ENCODE measurements at places on chromosomes 12 and 14.

GRCh38 chr14:103217538-103217937, 94.3 kb downstream of the TNFAIP2 start:
- DNase-seq, result no peak

GRCh38 chr12:28223858-28224257, 33.6 kb downstream of the CCDC91 start:
- no peak for DNase-seq

DNA sequence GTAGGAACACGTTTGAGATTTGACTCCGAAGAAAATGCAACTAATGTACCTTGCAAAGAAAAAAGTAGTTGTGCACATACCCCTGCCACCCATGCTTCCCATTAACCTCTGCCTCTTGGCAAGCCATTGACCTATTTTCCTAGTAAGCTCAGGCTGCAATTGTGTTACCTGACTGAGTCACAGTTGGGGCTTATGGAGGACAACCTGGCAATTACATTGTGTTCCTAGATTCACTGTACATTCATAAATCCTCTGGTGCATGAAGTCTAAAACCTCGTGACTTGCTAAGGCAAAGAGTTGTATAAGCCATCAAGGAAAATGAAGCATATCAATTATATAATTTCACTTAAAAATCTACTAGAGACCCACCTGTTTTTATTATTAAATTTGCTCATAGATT, 62.0 kb upstream of the DUSP6 start:
- no peak for DNase-seq

DNA sequence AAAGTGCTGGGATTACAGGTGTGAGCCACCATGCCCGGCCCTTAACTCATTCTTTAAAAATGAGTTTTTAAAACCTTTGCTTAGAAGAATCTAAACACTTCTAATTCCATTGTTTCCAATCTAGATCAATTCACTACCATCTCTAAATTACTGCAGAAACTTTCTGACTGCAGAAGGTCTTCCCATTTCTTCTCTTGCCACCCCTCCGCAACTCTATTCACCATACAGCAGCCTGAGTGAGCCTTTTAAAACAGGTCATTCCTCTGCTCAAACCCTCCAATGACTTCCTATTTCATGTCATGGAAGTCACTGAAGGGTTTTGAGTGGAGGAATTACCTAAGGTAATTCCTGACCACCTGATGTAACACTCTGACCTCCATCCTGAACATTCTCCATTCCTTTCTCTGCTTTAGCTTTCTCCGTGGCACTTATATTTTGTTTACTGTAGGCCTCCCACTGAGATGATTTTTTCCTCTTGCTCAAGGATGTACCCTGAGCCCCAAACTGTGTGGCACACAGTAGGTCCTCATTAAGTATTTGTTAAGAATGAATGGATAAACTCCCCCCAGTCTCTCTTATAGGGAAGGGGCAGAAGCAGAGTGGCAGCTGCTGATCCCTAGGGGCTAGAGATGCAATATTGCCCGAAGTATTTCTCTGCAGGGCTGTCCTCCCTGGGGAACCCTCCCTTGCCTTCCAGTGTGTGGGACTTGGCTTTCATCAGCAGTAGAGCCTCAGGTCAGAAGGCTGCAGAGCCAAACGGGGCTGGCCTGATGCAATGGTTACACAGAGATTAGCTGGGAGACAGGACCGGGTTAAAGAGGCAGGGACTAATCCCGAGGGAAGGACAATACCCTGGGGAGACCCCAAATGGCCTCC, 1.2 kb downstream of the DDIT3 start:
- DNase-seq, result no peak

DNA sequence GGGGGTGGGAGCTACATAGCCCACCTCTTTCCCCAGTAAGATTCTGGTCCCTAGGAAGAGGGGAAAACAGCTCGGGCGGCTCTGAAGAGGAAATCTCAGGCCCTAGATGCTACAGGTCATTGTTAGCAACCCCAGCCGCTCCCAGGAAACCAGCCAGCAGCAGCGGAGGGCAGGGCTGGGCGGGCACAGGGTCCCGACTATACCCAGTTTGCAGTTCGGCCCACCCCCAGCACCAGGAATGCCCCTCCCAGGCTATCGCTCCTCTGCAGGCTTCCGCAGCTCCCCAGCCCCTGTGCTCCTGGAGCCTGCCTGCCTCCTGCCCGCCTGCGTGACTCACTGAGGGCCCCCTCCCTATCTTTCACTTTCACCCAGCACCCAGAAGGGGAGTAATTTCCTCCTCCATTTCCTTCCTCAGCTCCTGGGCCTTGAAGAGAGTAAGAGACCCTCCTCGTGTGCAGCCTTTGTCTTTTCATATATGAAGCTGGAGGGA, 27.2 kb upstream of the PNMA1 start:
- DNase-seq, result no peak

GRCh38 chr12:32811686-32812392, 56.1 kb upstream of the YARS2 start:
- DNase-seq, result no peak

DNA sequence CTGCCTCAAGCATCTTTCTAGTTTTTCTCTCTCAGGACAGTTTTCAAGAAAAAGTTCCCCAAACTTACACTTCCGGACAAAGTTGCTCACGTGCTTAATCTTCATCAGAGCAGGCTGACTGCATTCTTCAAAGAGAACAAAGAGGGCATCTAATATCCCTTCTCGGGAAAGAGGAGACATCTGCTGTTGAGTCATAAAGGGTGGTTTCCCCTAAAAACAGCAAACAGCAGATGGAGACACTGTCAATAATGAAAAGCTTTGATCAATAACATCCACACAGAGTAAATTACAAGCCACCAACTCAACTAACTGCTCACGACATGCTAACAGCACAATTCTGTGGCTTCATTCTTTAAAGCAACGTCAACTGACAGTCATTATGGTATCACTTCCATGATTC, 8.1 kb downstream of the CIT start:
- DNase-seq, result no peak

DNA sequence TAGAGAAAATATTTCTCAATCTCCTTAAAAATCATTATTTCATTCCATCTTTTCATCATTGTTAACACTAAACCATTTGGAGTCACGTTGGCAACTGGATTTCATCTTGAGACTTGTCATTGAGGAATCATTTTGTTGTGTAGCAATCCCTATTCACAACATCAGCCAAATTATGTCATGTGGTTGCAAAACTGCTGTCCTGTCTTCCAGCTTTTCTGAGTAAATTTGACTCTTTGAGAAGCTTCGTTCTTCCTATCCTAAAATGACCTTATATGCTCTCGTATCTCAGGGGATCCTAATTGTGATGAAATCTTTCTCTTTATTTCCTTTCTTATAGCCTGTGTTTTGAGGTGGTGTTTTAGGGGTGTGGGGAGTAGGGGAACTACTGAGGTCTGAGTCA, 30.6 kb upstream of the KICS2 start:
- DNase-seq, result peak; percentile 87

- DNase-seq, result no peak
Measured at GRCh38 chr12:2248087-2248900, 195.5 kb downstream of the CACNA1C start.

DNA sequence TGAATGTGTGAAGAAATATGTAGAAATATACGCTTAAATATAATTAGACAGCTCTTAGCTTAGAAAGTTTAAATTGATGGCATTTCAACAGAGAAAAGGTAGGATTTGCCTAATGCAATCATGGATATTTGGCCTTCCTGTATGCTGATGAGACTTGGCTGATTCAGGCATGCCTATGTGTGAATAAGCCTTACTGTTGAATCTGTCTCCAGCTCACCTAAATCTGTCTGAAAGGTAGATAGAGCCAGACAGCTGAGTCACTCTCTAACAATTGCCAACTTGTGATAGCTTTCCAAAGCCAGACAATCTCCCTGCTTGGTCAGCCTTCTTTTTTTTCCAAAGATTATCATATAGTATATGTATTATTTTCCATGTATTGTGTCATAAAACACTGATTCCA, 92.8 kb upstream of the FLRT2 start:
- no peak for DNase-seq

DNA sequence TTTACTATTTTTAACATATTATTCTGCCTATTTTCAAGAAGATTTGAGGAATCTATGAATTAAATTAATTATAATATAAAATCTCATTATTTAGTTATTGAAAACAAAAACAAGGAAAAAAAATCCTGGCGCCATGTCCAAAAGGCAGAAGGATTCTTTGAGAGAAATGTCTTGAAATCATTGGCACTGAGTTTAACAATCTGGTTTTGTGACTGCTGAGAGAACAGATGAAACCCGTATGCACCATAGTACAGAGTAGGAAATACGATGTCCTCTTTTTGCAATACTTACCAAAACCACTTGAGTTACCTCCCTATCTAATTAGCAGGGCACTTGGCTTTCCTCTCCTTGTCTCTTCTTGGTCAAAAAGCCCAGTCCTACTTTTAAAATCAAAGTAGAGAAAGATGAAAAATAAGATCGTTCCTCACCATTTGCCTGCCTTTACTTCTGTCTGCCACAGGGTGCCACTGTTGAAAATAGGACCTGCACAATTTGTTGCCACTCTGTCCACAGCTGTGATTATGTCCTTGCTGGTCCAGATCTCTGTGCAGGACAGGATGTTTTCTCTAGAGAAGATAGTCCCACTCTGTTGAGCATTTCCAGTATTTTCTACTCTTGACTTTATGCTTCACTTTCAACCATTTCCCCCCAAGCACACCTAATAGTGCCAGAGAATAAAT, 179.7 kb downstream of the PDZRN4 start:
- no peak for DNase-seq

DNA sequence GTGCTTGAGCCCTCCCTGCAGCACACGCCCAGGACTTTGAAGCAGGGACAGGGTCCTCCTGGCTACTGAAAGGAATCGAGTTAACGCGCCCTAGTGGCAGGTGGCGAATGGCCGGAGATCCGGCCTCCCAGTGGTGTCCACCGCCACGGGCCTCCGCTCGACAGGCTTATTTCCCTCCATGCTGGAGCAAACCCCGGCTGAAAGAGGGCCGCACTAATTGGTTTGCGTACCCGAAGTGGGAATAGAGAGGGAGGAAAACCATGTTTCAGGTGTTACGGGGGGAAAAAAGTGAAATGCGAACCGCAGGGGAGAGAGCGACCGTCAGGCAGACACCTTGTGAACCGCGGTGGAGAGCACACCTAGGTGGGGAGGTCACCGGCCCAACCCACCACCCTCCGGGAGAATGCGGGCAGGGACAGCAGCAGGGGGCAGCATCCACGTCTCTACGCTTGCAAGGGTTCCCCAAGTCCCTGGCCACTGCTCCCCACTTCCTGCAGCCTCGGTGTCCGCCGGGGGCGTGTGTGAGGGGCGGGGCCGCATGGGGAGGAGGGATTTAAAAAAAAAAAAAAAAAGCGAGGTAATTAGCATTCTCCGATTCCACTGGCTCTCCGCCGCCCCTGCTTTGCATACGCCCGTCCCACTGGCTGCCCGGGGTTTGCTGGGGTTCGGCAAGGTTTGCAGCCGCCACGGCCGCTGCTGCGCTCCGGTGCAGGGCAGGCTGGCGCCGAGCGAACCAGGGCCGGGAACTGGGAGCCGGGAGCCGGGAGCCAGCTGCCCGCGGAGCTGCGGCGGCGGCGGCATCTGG, 224.6 kb upstream of the CRY1 start:
- DNase-seq, result no peak

GRCh38 chr14:76997257-76997970, 31.1 kb downstream of the IRF2BPL start:
- DNase-seq, result no peak

DNA sequence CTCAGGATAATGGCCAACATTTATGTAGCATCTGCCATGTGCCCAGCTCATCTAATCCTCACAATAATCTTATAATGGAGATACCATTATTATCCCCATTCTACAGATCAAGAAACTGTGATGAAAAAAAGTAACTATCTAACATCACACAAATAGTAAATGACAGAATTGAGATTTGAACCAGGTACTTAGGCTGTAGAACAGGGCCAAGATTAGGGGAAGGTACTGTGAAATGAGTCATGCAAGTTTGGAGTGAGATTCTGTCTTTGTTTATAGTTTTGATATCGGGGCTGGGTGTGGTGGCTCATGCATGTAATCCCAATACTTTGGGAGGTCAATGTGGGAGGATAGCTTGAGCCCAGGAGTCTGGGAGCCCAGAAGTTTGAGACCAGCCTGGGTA, 1.3 kb upstream of the GNPTAB start:
- DNase-seq, result no peak

GRCh38 chr14:63203618-63204406, 431 bp upstream of the RHOJ start:
- peak; percentile 31 for DNase-seq

GRCh38 chr14:71328183-71328582, 420.9 kb downstream of the PCNX1 start:
- DNase-seq, result no peak

DNA sequence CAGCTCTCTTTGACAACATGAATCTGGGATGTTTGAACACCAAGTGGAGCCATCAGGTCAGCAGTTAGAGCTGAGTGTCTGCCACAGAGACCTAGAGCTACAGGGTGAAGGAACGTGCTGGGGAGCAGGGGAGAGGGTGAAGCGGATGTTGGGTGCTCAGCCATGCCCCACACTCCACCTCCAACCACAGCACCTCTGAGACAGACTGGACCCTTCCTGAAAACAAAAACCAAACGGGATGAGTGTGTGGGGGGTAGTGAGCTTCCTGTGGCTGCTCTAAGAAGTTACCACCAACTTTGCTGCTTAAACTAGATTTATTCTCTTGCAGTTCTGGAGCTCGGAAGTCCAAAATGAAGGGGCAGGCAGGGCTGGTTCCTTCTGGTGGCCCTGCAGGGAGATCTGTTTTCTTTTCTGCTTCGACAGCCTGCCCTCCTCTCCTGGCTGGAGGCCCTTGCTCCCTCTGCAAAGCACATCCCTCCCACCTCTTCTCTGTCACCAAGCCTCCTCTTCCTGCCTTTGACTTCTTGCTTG, 5.6 kb upstream of the GOLGA3 start:
- DNase-seq, result no peak

DNA sequence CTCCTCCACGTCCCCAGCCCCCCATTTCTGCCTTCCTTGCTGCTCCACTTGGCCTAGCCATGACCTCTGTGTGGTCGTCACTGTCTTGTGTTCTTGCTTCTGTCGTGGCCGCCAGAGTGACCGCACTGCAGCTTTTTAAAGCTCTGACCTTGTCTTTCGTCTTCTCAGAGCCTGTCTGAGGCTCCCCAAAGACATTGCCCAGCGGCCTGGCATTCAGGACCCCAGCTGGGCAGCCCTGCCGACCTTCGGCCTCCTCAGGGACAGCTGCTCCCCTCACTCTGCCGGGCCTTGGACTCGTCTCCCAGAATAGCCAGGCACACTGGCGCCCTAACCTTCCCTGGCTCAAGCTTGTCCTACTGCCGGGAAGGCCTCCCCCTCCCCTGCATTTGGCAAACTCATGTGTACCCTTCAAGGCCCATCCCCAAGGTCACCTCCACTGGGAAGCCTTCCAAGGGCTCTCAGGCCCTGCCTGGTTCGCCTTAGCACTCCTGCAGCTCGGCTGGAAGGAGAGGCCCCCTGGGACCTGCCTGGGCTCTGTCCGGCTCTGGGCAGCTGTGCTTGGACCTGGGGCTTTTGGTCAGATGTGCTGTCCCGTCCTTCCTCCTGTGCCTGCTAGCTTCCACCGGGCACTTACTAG, 15.7 kb upstream of the DLK1 start:
- no peak for DNase-seq

GRCh38 chr12:30134229-30134628, 350.5 kb upstream of the TMTC1 start:
- no peak for DNase-seq

All from GM04503 (cell line).